Mesothelial cell of epicardium (in vitro differentiated cells): ENCODE measurements at places on chromosomes 7 and 10.

DNA sequence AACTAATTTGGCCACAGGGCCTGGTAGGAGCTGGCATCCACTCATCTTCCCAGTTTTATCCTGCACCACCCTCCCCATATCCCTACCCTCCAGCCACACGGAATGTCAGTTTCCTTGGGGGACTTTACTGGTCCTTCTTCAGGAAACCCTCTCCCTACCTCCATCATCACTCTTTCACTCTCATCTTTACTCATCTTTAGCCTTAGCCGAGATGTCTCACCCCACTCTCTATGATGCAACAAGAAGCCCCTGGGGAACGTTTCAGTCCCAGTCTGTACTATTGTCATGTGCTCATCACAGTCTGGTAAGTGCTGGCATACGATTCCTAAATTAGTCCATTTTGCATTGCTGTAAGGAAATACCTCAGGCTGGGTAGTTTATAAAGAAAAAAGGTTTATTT is 34.9 kb upstream of the TMEM248 start:
- no peak for DNase-seq

- no peak for DNase-seq
Measured at GRCh38 chr10:90859321-90859751, 1.5 kb upstream of the HTR7 start.

DNA sequence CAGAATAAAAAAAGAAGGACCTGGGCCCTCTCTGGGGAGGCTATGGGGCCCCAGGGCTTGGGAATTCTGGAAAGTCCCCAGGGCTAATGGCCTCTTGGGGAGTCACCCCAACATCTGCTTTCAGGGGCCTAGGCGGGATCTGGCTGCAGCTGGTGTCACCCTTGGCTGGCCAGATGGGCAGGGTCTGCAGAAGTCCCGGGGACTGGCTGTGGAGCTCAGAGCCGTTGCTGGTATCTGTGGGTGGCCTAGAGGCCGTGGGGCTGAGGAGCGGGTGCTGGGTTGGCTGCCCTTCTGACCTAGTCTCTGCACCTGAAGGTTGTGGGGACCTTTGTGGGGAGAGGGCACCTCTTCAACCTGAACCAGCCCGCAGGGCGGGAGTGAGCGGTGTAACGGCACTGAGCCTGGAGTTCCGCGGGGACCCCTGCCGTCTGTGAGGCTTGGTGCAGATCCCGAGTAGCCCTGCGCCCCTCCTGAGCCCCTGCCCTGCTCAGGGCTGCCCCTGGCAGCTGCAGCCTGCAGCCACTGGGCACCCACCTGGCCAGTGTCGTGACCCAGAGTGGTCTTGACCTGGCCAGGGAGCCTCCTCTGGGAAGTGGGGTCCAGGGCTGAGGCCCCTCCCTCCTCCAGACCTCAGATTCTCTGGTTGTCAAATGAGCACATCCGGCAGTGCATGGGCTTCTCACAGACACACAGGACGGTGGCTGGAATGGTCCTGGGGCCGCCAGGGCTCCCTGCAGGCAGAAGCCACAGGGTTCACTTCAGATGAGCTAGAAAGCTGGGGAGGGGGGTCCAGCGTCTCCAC is 51.5 kb downstream of the UNCX start:
- no peak for DNase-seq

GRCh38 chr7:24884401-24884800 is 95.6 kb downstream of the OSBPL3 start:
- no peak for DNase-seq

- no peak for DNase-seq
Measured at GRCh38 chr7:44971902-44972441, 6.8 kb downstream of the MYO1G start.

- DNase-seq, result no peak
Measured at GRCh38 chr7:55081472-55082227, 62.8 kb downstream of the EGFR start.

DNA sequence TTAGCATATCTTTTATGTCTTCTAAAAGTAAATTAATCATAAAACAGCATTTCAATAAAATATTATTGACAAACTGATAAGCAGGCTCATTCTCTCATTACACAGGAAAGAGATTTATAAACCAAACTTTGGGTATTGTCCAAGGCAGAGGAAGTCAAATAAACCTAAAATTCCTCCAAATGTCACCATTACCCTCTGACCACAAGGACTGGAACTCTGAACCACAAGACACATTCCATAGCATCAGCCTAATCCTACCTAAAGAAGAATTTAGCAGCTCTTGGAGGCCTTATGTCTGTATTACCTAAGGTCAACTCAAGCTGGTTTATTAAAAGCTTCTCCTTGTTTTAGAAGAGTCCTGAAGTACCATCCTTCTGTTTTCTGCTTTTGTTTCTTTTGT is 82.4 kb upstream of the SLC13A1 start:
- DNase-seq, result no peak

- DNase-seq, result no peak
Measured at GRCh38 chr10:114332301-114333192, 71.8 kb downstream of the AFAP1L2 start.

DNA sequence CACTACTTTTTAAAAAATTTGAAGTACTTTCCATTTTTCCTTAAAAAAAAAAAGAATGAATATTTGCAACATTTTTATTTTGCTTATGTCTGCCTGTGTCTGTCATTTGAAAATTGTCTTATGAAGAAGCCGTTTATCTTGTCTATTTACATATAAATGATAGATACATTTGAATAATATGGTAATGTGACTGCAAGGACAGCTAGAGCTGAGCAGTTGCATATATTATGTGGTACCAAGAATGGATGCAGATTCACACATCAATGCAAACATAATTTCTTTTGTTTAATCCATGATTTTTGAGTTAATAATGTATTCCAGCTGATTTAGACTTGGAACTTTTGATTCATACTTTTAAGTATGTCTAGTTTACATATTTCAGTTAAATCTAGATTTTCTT is 268.0 kb downstream of the CDK14 start:
- no peak for DNase-seq
